ENCODE measurements at places on chromosomes 6 and 20.

DNA sequence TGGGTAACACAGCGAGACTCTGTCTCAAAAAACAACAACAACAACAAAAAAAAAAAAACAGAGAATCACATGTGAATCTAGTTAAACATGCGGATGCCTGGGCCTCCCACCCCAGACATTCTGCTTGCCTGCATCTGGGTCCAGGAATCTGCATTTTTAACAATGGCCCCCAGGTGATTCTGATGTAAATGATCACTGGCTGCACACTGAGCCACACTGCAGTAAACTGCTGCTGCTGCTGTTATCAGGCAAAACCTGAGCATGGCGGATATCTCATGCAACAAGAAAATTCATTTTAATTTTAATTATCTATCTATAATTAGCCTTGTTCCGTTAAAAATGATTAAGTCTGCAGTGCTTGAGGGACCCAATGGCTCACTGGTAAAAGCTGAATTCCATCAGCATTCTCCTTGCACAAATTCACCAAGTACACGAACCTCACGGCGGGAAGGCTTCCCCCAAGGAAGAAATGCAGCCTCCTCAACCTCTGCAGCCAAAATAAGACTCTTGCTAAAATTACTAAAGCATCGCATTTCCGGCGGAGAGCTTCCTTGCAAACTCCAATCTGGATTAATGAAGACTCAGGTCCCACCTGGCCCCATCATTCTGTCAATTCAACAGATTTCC, 81.6 kb upstream of the SNX9 start:
- no peak for DNase-seq

GRCh38 chr6:163608204-163608644, 193.7 kb downstream of the QKI start:
- DNase-seq, result no peak

DNA sequence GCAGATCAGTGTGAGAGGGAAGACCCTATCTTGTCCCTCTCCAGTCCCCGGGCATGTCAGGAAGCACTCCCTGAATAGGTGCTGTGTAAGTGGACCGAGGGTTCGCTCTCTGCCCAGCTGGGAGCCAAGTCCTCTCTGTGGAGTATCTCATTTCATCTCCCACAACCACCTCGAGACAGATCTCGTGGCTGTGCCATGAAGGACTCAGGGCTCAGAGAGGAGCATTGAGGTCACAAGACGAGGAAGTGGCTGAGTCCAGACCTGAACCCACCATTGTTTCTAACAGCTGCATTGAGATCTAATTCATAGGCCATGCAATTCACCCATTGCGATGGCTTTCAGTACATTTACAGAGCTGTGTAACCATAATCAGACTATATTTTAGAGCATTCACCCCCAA, 34.7 kb upstream of the STX16 start:
- no peak for DNase-seq

DNA sequence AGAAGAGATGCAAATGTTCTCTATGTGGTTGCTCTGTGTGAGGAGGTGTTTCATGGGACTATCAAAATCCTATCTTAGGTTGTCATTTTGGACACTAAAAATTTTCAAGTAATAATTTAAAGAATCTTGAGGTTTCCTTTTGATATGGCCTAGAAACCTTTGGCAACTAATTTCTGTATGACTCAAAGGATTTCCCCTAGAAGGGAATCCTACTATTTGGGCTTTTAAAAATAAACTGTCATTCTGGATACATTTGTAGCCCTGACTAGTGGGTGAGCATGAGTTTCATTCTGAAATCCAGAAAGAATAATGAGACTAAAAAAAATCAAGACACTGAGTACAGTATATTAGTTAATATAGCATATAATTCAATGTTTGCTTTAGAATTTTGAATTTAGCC, 25.5 kb upstream of the RAB23 start:
- no peak for DNase-seq

DNA sequence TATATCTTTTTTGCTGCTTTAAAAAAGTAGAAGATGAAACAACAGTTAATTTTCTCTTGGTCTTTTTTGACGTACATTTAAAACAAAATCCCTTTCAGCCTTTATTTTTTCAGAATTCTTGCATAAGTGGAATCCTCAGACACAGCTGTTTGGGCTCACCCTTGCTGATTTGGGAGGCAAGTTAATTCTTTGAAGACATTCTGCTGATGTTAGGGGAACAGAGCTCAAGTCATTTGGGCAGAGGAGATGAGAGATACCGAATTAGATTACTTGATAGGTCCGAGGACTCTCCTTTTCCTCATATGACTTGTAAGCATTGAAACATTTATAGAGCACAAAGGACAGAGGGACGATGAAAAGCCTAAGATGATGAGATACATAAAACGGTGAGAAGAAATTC, 567.9 kb upstream of the CITED2 start:
- DNase-seq, result no peak

GRCh38 chr6:168011291-168011690, 13.8 kb downstream of the KIF25 start:
- no peak for DNase-seq

- DNase-seq, result no peak
These were observed at the start of gene MAPK13 for GRCh38 chr6:36129941-36130666. MAPK13 (plus strand) TSS chr6:36130513; CDS start chr6:36130583, 70 bp downstream.

- no peak for DNase-seq
These were observed 10.1 kb upstream of the TSPYL1 start for GRCh38 chr6:116289876-116290275.

Measured in AG10803 (cell line).